ENCODE measurements at places on chromosomes 1 and 21.
A peak's percentile ranks its signal among the peaks of the same experiment; 100 is the strongest.

GRCh38 chr1:114833421-114833820 is 21.2 kb upstream of the SYCP1 start:
- no peak for DNase-seq

GRCh38 chr1:41272601-41273000 is 30.5 kb upstream of the SCMH1 start:
- DNase-seq = no peak

- DNase-seq = no peak
These were observed 221.5 kb downstream of the RERE start for GRCh38 chr1:8595941-8596340.

- no peak for DNase-seq
These were observed 68.0 kb upstream of the C1orf105 start for GRCh38 chr1:172352435-172352834.

DNA sequence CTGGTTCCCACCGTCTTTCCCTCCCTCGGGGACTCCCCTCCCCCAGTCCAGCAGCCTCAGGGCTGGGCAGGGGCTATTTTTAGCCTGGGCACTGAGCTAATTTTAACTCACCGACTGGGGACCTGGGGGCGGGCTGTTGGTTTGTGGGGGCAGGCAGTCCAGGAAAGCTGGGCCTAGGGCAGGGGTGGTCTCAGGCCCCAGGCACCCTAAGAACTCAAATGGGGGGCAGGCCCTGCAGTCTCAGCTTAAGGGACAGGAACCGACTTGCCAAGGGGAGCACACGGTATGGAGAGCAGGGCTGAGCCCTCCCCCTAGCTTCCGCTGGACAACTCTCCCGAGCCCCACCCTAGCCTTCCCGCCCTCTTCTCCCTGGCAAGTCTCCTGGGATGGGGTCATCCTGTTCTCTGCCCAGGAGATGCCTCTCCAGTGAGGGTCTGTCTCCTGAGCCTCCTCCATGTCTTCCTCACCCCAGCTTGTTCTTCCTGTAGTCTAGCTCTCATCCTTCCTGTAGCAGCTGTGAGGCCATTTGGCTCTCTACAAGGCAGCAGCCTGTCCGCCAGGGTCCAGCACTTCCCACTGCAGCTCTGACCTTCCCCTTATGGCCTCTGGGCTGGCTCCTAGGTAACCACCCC is 10.1 kb downstream of the MEF2D start:
- peak; percentile 50 for DNase-seq

- DNase-seq = no peak
These were observed 83.6 kb downstream of the CAMTA1 start for GRCh38 chr1:6868660-6869380.

DNA sequence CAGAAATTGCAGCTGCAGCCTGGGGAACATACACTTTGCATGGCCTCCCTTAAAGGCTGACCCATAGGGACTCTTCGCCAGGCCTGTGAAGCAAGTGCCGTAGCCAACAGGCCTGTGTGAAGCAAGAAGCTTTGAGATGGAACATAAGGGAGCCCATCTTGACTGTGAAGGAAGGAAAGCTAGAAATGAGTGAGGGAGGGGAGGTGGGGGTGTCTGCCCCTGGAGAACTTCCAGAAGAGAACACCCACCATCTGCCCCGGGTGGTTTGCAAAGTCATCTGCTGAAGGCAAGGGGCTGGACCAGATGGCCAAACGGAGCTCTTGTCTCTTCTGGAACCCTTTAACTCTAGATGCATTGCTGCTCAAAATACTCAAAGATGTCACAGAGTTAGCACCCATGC is 103.3 kb upstream of the GRIK3 start:
- DNase-seq = no peak

DNA sequence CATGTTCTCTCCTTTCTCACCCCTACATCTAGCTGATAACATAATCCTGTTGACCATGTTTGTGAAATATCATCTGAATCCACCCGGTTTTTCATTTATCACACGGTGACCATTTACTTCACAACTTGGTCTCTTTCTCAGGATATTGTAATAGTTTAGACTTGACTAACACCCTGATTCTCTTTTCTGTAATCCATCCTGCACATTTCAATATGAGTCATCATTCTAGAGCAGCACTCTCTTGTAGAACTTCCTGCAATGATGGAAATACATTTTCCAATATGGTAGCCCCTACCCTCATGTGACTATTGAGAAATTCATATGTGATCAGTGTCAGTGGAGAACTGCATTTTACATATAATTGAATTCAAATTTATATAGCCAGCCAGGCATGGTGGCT is 2.3 kb upstream of the JAM2 start:
- no peak for DNase-seq

DNA sequence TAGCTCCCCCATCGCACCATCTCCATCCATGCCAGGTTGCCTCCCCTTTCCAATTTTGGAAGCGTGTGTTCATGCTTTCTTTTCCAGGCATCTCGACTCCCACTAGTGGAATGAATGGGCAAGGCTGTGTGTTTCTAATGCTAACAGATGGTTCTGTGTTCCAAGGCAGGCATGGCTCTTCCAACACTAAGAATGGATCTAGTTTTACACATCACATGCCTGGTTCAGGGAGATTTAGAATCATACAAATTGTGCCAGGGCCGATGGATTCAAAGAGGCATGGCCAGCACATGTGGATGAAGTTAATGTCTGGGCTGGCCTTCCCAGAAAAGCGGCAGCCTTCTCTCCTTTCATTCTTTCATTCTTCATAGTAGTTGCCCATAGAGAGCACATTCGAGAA is 438.7 kb downstream of the PRDM2 start:
- no peak for DNase-seq

GRCh38 chr1:1151306-1151705 is 22.4 kb upstream of the TTLL10 start:
- DNase-seq = no peak

- no peak for DNase-seq
These were observed 7.0 kb downstream of the COL24A1 start for GRCh38 chr1:86149591-86149990.

DNA sequence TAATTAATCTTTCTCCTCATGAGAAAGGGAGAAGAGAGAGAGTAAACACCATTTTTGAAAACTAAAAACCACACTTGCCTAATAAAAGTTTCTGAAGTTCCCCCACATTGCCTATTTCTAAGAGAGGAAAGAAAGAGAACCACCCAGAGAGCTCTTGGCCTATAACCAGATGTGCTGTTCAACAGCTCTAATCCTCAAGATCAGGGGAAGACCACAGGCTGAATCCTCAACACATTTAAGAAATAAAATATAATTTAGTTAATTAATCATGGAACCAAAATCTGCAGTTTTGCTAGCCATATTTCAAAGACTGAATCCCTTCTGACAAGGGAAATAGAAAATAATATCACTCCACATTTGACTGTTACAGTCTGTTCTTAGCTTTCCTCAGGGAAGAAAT is 11.9 kb downstream of the PRRX1 start:
- DNase-seq = no peak

DNA sequence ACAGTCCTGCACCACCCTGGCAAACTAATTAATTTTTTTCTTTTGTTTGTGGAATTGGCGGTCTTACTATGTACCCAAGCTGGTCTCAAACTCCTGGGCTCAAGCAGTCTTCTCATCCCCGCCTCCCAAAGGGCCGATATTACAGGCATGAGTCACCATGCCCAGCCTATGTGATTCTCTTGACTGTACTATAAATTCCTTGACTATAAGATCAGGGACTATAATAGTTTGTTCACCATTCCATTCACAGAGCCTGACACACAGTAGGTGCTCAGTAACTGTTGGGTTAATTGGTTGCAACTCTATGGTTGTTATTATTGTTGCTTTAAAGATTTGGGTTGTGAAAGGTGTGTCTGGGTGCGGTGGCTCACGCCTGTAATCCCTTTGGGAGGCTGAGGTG is 17.2 kb downstream of the DAP3 start:
- DNase-seq = peak; percentile 13

- DNase-seq = peak; percentile 72
These were observed 46.0 kb downstream of the RUNX1 start for GRCh38 chr21:35002879-35003722.

DNA sequence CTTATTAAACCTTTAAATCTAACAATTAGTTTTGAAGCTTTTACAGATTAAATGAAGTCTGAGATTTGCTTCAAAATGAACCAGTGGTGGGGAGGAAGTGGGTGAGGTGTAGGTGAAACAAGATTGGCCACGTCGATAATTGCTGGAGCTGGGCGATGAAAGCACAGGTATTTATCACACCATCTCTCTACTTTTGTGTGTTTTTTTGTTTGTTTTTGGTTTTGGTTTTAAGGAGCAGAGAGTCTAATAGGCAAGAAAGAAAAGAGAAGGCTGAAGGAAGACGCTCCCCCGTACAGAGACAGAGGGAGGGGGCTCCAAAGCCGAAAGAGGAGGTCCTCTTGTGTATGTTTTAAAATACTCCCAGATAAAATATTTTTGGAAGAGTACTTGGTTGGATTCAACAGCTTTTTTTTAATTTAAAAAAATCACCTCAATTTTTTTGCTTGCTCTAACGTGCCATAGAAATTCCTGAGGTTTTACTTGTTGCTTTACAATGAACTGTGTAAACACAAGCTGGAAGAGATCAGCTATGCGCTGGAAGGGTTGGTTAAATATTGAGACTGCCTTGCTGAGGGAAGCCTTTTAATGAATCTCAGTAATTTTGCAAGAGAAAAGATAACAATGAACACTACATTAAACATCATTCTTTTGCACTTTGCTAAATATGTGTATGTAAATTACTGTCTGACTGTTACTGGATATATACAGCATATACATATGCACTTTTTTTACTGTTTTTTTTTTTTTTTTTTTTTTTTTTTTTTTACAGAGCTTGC is 6.7 kb upstream of the LGALS8 start:
- DNase-seq = no peak

GRCh38 chr1:93965888-93966287 is 56.7 kb upstream of the GCLM start:
- DNase-seq = no peak

DNA sequence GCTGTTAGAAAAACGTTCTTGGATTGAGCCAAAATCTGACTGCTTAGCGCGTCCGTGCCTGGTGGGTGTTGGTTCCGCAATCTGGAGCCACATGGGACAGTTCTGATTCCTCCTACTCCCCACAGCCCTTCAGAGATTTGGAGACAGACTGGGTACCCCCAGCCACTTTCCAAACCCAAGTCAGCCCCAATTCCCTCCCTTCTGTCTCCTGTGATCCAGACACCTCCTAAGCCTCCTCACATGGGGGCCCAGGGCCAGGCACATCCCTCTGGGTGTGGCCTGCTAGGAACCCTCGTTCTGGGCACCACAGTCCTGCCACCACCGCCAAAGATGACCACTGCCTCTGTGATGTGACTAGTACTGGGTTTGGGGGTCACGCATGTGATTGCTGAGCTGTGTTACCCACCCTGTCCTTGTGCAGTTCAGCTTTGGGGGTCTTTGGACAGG is 4.8 kb downstream of the PLA2G5 start:
- no peak for DNase-seq

DNA sequence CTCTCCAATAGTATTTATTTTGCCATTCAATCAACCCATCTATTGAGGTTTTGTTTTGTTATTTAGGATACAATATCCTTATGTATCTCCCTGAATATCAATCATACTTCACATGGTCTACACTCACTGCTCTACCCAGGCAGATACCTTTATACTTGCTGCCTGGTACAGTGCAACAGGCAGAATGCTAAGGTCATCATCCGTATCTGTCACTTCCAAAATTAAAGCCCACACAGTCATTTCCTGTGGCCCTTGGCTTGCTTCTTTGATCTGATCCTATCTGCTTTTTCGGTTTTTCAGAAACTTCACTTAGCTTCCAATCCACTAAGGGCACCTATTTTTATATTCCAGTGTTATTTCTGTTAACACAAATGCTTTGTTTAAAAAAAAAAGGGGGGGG is 22.3 kb upstream of the ZZZ3 start:
- no peak for DNase-seq

DNA sequence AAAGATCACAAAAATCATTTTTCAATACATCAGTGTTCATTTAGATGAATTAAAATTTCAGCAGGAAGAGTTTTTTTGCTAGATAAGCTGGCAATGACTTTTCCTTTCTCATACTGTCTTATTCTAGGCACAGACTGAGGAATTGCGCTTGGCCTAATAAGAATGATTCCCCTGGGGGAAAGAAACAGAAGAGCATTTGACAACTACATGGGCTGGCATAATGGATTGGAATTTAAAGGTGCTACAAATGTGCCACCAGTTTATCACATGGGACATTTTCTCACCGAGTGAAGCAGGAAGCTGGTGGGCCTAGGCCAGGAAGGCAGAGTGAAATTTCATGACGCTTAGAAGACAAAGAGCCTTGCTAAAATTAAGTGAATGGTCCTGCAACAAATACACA is 39.3 kb downstream of the CDKN2C start:
- DNase-seq = no peak

DNA sequence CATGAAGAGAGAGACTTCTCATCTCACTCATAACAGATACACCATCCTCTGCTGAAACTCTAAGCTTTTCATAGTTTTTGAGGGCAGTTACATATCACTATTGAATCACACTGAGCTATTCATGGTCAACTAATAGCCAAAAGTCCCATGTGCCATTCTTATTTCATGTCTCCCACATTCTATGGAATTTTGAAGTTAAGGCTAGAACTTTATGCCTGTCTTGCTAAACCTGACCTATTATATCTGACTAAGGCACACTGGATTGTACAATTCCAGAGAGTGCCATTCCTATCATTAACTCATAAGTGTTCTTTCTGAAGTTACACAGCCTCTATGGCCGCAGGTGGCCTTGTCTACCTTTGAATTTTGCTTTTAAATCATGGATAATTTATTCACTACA is 254.3 kb downstream of the PTPRC start:
- DNase-seq = no peak

DNA sequence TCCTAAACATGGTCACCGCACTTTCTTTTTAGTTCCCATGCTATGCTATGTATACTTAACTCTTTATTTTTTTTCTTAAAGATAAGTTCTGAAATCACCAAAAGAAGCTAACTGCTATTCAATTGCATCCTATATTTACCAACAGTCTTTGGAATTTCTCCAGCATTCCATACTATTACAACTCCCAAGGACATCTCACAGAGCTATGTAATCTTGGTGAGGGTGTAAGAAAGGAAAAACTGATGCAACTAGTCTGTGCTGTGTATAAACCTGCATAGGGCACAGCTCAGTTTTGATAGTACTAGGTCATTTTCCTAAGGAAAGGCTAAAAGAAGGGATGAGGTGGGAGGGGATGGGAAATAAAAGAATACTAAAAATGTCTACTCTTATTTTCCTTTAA is 78.0 kb downstream of the PTPN14 start:
- no peak for DNase-seq

DNA sequence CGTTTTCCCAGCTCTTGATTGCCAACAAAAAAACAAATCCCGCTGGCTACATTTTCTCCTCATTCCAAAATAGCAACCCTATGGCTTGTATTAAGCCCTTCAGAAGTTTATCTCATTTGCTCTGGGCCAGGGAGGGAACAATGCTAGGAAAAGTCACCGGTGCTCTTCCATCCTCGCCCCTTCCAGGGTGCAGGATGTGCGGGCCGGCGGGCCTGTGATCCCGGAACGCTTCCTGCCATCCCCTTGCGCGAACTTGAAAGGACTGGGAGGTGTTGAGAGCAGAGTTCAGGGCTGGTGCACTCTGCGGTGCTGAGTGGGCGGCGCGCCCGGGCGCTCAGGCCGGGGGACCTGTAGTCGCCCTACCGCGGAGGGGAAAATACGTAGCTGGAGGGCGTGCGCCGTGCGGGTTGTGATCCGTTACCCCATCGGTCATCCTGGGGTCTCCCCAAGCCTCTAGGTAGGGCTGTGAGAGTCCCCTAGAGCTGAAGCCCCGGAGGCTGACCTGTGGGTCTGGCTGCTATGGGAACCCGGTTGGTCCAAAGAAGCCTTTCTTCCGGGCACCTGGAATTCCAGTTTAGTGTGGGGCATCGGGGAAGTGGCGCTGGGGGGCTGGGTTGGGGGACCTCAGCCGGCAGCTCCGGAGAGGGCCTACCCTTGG is 13.1 kb downstream of the NR5A2 start:
- no peak for DNase-seq

GRCh38 chr21:46188226-46189212 is 4.3 kb upstream of the SPATC1L start:
- DNase-seq = peak; percentile 77
